ENCODE measurements at places on chromosomes 1 and 21. TPM values are rescaled to one million over a fixed set of nuclear protein-coding genes. Genes with fewer than 3 reads are reported as not detected.

- H3K4me1 ChIP-seq = peaks cover 20% of the 10 kb centered on the region
- peaks cover 29% of the 10 kb centered on the region for H3K27me3 ChIP-seq
Observed at GRCh38 chr1:158180741-158181576, at the start of gene CD1D. Gene CD1D, plus strand, starts transcription at chr1:158180895. Its CDS starts 207 bp downstream, at chr1:158181102.

GRCh38 chr1:24536391-24536840, 19.5 kb upstream of the NCMAP start:
- no peaks in the 10 kb centered on the region for H3K27me3 ChIP-seq
- no peak overlapping the region for H3K27ac ChIP-seq
- no peak overlapping the region for H3K4me3 ChIP-seq
- no peaks in the 10 kb centered on the region for H3K4me1 ChIP-seq
- peak; percentile 11 for DNase-seq

DNA sequence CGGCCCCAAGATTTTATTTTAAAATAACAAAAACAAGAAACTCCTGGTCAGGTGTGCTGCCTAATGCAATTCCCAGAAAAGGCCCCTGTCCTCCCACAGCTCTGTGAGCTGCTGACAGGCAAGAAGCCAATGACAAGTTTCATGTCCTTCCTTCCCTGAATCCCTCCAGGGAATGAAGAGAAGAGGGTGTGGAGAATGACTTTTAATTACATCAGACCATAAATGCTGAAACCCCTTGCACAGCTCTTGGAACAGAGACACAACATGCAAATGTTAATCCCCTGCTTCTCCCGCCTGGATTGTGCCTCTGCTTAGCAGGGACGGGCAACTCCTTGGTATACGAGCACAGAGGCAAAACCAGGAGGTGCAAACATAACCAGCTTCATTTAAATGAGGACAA, 228.1 kb upstream of the CAMK1G start:
- H3K27ac ChIP-seq = no peak overlapping the region
- H3K36me3 ChIP-seq = no peaks in the 10 kb centered on the region
- no peak for DNase-seq
- H3K4me1 ChIP-seq = peaks cover 4% of the 10 kb centered on the region
- H3K27me3 ChIP-seq = no peaks in the 10 kb centered on the region

The RCC2 gene
- total RNA-seq = 37.5 TPM

The RGSL1 gene
- total RNA-seq = 0.11 TPM

DNA sequence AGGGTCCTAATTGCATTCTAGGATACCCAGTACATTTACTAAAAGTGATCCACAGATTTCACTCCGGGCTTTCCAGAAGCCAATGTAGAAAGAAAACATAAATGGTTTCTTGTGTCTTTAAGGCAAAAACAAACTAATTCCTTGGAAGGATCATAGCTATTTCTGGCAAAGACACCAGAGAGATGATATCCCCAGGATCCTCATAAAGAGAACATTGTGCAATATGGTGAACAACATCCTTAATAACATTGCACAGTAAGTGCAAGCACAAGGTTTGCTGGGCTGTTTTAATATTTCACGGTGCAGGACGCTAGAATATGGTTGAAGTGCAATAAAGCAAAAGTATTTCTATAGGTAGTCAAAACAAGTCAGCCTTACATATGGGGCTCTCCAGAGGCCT, 83.0 kb downstream of the NTPCR start:
- no peaks in the 10 kb centered on the region for H3K27me3 ChIP-seq
- H3K4me1 ChIP-seq = no peaks in the 10 kb centered on the region
- no peak overlapping the region for H3K27ac ChIP-seq
- no peak overlapping the region for H3K4me3 ChIP-seq

The CBS gene
- total RNA-seq = 29.1 TPM

- no peak for DNase-seq
- no peaks in the 10 kb centered on the region for H3K36me3 ChIP-seq
- H3K4me3 ChIP-seq = no peak overlapping the region
- no peaks in the 10 kb centered on the region for H3K4me1 ChIP-seq
- no peak overlapping the region for H3K27ac ChIP-seq
- H3K27me3 ChIP-seq = no peaks in the 10 kb centered on the region
Observed at GRCh38 chr1:167479331-167479979, 38.9 kb downstream of the CD247 start.
